ENCODE measurements at places on chromosomes 5 and 9.

GRCh38 chr9:80605129-80605528 lies 1033.4 kb downstream of the TLE4 start:
- peak; percentile 15 for DNase-seq

- DNase-seq = no peak
These were observed 313.9 kb downstream of the SPOCK1 start for GRCh38 chr5:137185193-137185592.

DNA sequence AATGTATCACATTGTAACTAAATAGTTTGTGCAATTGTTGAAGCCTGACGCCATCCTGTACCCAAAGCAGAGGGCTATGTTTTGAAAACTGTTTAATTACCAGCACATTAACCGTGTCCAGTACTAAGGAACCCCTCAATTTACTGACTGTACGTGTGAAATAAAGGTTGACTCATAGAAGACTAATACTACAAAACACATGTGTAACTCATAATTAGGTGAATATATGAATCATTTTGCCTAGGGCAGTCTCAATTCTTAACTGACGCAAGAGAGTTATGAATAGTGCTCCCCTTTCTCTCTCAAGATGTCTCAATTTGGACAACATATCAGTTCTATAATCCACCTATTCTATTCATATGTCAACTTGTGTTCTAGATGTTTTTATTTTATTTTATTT lies 558.4 kb downstream of the PRDM9 start:
- DNase-seq = no peak

DNA sequence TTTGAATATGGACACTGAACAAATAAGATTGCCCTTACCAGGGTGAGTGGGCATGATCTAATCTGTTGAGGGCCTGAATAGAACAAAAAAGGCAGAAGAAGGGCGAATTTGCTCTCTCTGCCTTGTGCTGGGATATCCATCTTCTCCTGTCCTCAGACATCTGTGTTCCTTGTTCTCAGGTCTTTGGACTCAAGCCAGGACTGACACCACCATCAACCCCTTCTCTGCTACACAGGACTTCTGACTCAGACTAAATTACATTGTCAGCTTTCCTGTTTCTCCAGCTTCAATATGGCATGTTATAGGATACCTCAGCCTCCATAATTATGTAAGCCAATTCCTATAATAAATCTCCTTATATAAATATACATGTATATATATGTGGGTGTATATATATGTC lies 40.8 kb upstream of the SLCO6A1 start:
- DNase-seq = no peak

DNA sequence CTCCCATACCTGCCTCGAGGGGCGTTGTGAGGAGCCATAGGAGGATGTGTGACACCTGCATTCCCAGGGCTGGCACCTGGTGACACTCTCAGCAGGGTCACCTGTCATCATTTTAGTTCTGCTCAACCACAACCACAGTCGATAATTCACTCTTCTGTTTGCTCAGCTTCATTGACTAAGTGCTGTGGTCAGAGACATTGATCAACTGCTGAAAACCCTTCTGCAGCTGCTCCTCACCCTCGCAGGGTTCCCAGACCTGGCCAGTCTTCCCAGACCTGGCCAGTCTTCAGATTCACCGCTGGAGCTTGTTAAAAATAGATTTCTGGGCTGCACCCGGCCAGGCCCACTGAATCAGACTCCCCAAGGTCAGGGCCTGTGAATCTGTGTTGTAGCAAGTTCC lies 92.8 kb downstream of the MVB12B start:
- no peak for DNase-seq

- DNase-seq = no peak
These were observed 85.4 kb upstream of the EQTN start for GRCh38 chr9:27382308-27382707.

- DNase-seq = no peak
These were observed 102.7 kb downstream of the OSMR start for GRCh38 chr5:38948501-38948900.

Data from kidney glomerular epithelial cell (primary cell).